Natural killer cell treated with Interleukin-12 subunit alpha and Interleukin-12 subunit beta and Interleukin-15 and Interleukin-18, amount 100 ng/mL, for 72 hours (primary cell): ENCODE measurements at places on chromosomes 5 and 9. TPM values are rescaled to one million over a fixed set of nuclear protein-coding genes. Genes with fewer than 3 reads are reported as not detected.
A peak's percentile ranks its signal among the peaks of the same experiment; 100 is the strongest.

Gene SCGB3A2
- not detected for total RNA-seq

DNA sequence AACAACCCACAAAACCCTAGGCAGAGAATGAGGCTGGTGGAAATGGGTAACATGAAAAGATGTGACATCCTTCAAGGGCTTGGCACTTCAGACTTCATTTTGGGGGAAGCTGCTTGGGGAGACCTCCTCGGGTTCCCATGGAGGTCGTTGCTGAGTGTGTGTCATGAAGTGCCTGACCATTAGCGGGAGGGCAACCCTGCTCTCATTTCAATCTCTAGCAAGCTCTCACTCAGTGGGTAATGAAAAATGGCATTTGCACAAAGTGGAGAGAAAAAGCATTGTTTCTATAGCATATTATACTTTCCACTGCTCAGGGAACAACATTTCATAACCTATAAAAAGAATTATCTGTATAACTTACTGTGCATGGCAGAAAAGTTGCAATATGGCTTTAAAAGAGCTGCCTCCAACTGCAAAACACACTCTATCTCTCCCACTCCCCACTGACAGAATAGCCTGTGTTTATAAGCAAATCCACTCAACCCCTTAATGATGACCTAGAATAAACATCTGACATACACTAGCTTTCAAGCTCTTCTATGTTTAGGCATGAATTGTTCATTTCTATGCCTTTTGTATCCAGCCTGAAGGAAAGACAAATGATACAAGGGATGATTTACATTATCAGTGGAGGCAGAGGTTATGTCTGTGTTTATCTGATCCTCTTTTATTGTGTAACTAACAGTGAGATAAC, 357.2 kb downstream of the ZSWIM6 start:
- no peak overlapping the region for H3K4me3 ChIP-seq
- no peak for DNase-seq
- H3K27me3 ChIP-seq: peaks cover 16% of the 10 kb centered on the region
- no peaks in the 10 kb centered on the region for H3K4me1 ChIP-seq

GRCh38 chr5:179530069-179530998, 20.0 kb upstream of the RUFY1 start:
- H3K36me3 ChIP-seq: no peaks in the 10 kb centered on the region
- H3K27me3 ChIP-seq: no peaks in the 10 kb centered on the region
- peak; percentile 86 for DNase-seq
- no peak overlapping the region for H3K27ac ChIP-seq
- peaks cover 11% of the 10 kb centered on the region for H3K4me1 ChIP-seq

DNA sequence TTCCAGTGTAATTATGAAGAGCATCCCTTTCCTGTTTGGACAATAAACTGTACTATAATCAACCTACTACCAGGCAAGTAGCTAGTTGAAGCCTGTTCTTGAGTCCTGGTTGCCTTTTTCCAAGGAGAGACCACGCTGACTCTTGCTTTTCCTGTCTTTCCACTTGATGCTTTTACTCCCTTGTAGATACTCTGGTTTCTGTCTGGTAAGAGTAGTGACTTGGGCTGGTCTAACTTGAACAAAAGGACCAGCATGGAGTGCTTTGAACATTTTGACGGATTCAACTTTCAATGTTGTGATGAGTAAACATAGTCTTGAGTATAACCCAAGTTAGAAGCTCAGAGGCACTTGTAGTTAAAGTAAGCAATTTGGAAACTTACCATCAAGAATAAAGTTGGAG, 464.3 kb downstream of the GADD45G start:
- DNase-seq: no peak
- no peaks in the 10 kb centered on the region for H3K36me3 ChIP-seq
- H3K4me3 ChIP-seq: no peak overlapping the region
- H3K4me1 ChIP-seq: no peaks in the 10 kb centered on the region

Gene INSL6
- total RNA-seq: not detected

DNA sequence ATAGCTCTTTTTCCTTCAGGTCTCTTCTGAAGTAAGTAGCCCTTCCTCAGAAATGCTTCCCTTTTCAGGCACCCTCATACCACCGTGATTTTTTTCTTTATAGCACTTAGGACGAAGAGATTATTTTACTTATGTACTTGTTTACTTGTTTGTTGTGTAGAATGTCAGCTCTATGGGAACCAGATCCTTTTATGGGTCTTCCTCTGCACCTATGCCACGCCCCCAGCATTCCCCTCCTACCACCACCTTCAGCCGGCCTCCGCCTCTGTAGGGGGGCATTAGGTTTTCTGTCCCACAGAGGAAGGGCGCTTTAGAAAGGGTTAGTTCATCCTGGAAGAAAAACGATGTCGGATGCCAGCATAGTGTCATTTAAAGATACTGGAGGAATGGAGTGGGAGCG, 1.8 kb downstream of the CDKN2B-AS1 start:
- no peaks in the 10 kb centered on the region for H3K36me3 ChIP-seq
- H3K27ac ChIP-seq: peak overlapping the region; percentile 90
- no peak for DNase-seq
- H3K4me1 ChIP-seq: peaks cover 12% of the 10 kb centered on the region
- H3K4me3 ChIP-seq: peak overlapping the region; percentile 92

Gene TRPM3
- not detected for total RNA-seq

GRCh38 chr9:119044806-119045205, 324.4 kb downstream of the BRINP1 start:
- no peak for DNase-seq
- no peaks in the 10 kb centered on the region for H3K27me3 ChIP-seq
- no peaks in the 10 kb centered on the region for H3K36me3 ChIP-seq
- H3K27ac ChIP-seq: no peak overlapping the region
- no peaks in the 10 kb centered on the region for H3K4me1 ChIP-seq
- H3K4me3 ChIP-seq: no peak overlapping the region

GRCh38 chr5:56620903-56621677, 194.3 kb upstream of the MAP3K1 start:
- H3K36me3 ChIP-seq: peaks cover 8% of the 10 kb centered on the region
- DNase-seq: no peak
- no peak overlapping the region for H3K27ac ChIP-seq
- H3K4me3 ChIP-seq: no peak overlapping the region

Gene CARTPT
- not detected for total RNA-seq

DNA sequence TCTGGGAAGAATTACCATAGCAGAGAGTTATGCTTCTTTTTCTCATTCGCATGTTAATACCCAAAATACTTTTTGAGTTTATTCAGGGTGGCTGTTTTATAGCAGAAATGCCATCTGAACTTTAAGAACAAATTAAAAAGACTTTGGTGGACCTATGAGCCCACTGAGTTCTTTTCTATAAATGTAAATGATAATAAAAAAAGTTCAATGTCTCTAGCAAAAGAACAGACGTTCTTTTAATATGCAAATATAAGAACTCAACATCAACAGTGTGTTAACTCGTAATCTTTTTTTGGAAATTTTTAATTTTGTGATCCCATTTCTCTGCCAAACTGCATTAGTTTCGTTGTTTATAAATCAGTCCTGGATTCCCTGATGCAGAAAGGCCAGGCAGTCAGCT, 1283.0 kb upstream of the NUDT12 start:
- no peak overlapping the region for H3K27ac ChIP-seq
- H3K4me3 ChIP-seq: no peak overlapping the region
- H3K36me3 ChIP-seq: peaks cover 6% of the 10 kb centered on the region
- H3K4me1 ChIP-seq: no peaks in the 10 kb centered on the region
- H3K27me3 ChIP-seq: no peaks in the 10 kb centered on the region

GRCh38 chr5:174922955-174923354, 198.6 kb downstream of the MSX2 start:
- peaks cover 6% of the 10 kb centered on the region for H3K4me1 ChIP-seq
- no peaks in the 10 kb centered on the region for H3K36me3 ChIP-seq
- H3K4me3 ChIP-seq: no peak overlapping the region
- H3K27me3 ChIP-seq: peaks cover 11% of the 10 kb centered on the region
- DNase-seq: no peak
- no peak overlapping the region for H3K27ac ChIP-seq

DNA sequence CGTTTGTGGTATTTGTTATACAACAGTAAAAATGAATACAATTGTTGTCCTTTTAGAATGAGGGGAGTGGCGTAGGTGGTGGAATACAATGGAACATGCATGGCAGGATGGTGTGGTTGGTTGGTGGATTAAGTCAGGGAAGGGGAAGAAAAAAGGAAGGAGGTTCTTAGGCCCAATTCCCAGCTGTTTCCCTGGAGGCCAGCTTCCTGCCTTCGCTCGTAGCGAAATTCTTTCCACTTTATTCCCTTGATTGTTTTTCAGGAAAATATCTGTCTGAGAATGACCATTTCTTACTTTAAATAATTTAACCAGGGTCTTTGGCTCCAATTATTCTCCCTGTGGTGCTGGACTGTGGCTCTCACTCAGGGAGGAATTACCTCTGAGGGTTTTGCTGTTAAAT, 24.1 kb upstream of the DMAC1 start:
- peaks cover 19% of the 10 kb centered on the region for H3K27me3 ChIP-seq
- no peak for DNase-seq
- no peaks in the 10 kb centered on the region for H3K36me3 ChIP-seq
- no peak overlapping the region for H3K27ac ChIP-seq

- no peaks in the 10 kb centered on the region for H3K36me3 ChIP-seq
- H3K27me3 ChIP-seq: no peaks in the 10 kb centered on the region
- no peak overlapping the region for H3K4me3 ChIP-seq
- DNase-seq: no peak
These were observed 314.8 kb downstream of the ARHGEF28 start for GRCh38 chr5:73940801-73941200.

DNA sequence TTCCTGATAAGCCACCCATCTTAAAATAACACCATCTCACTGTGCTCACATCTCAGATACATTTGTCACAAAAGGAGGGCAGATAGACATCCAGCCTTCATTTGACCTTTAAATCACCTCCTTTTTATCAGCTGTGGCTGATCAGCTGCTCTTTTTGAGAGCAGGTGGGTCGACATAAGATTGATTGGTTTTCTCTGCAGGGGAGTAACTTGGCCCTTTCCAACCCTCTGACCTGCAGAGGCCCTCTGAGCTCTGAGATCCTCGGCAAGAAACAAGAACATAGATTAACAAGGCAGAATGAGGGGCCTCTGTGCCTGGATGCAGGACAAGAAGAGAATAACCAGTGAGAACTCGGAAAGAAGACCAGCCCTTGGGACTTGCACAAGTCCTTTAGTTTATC, 33.5 kb upstream of the GLRA1 start:
- no peaks in the 10 kb centered on the region for H3K27me3 ChIP-seq
- H3K4me3 ChIP-seq: no peak overlapping the region
- H3K36me3 ChIP-seq: no peaks in the 10 kb centered on the region
- DNase-seq: no peak

- DNase-seq: no peak
- peaks cover 4% of the 10 kb centered on the region for H3K4me1 ChIP-seq
- H3K36me3 ChIP-seq: peaks cover 10% of the 10 kb centered on the region
- no peaks in the 10 kb centered on the region for H3K27me3 ChIP-seq
- no peak overlapping the region for H3K4me3 ChIP-seq
These were observed 6.6 kb downstream of the DTWD2 start for GRCh38 chr5:118981783-118982182.

DNA sequence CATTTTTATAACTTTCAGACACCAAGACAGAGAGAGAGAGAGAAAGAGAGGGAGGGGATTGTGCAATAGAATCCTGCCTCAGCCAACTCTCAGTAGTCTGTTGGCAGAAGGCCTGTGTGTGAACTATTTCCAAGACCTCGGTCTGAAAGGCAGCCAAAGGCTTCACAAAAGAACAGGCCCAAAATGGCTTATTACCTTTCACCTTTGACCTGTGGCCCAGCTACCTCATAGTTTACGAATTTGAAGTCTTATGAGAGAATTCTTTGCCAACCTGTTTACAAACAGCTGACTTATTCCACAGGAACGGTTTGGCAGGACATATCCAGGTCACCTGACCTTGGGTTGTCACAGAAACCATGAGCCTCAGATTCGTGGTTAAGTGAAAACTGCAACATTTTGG, 48.6 kb downstream of the NR2F1-AS1 start:
- no peak for DNase-seq
- H3K27me3 ChIP-seq: no peaks in the 10 kb centered on the region
- H3K4me3 ChIP-seq: no peak overlapping the region

DNA sequence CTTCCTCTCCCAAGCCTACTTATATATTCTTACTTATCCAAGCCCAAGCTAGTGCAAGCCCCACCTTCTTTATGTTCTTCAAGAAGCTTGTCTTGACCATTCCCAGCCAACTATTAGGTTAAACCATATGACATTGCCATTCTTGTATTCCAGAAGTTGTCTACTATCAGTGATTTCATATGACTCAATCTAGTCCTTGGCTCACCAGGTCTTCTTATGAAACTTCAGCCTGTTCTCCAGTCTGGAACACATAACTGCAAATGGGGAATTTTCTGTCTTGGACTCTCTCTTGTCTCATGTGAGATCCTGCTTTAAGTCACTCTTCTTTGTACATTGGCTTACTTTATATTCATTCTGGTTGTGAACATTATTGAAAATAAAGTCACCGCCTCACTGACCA, 130.7 kb downstream of the TTLL11 start:
- no peaks in the 10 kb centered on the region for H3K4me1 ChIP-seq
- no peak for DNase-seq
- H3K27me3 ChIP-seq: no peaks in the 10 kb centered on the region
- no peaks in the 10 kb centered on the region for H3K36me3 ChIP-seq
- H3K4me3 ChIP-seq: no peak overlapping the region

Gene NOP16
- total RNA-seq: 155 TPM

GRCh38 chr9:426976-427375, 212.3 kb downstream of the DOCK8 start:
- H3K27ac ChIP-seq: no peak overlapping the region
- H3K36me3 ChIP-seq: peaks cover 19% of the 10 kb centered on the region
- no peaks in the 10 kb centered on the region for H3K4me1 ChIP-seq
- no peak for DNase-seq
- no peak overlapping the region for H3K4me3 ChIP-seq

- H3K27ac ChIP-seq: no peak overlapping the region
- H3K4me1 ChIP-seq: no peaks in the 10 kb centered on the region
- H3K4me3 ChIP-seq: no peak overlapping the region
- no peaks in the 10 kb centered on the region for H3K36me3 ChIP-seq
- DNase-seq: no peak
- H3K27me3 ChIP-seq: peaks cover 19% of the 10 kb centered on the region
These were observed 142.8 kb downstream of the NSG2 start for GRCh38 chr5:174188295-174188694.

GRCh38 chr5:14528926-14529325, 52.7 kb upstream of the OTULINL start:
- no peaks in the 10 kb centered on the region for H3K27me3 ChIP-seq
- H3K36me3 ChIP-seq: no peaks in the 10 kb centered on the region
- DNase-seq: no peak
- no peak overlapping the region for H3K27ac ChIP-seq

DNA sequence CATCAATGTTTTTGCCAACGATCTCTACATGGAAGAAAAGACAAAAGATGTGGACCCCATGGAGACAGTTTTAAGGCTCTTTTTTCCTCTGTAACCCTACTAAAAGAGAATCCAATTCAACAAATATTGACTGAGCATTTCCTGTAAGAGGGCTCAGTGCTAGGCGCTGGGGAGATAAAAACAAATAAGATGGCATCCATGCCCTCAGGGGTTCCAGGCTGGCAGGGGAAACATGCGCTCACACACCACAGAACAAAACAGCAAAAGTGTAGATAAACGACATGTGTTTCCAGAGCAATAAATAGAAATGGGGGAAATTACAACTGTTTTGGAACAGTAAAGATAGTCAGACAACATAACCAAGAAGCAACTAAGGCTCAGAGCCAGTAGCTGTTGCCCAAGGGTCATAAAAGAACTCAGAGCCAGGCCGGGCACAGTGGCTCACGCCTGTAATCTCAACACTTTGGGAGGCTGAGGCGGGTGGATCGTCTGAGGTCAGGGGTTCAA, 25.2 kb downstream of the ZNF608 start:
- H3K27ac ChIP-seq: no peak overlapping the region
- no peaks in the 10 kb centered on the region for H3K4me1 ChIP-seq
- no peak overlapping the region for H3K4me3 ChIP-seq
- peaks cover 21% of the 10 kb centered on the region for H3K27me3 ChIP-seq
- no peak for DNase-seq
- no peaks in the 10 kb centered on the region for H3K36me3 ChIP-seq
